ENCODE measurements at places on chromosomes 7 and 10. TPM values are rescaled to one million over a fixed set of nuclear protein-coding genes. Genes with fewer than 3 reads are reported as not detected.

- H3K4me3 ChIP-seq: no peak overlapping the region
- H3K4me1 ChIP-seq: no peaks in the 10 kb centered on the region
- H3K27me3 ChIP-seq: peaks cover 53% of the 10 kb centered on the region
- no peak overlapping the region for H3K27ac ChIP-seq
- no peaks in the 10 kb centered on the region for H3K36me3 ChIP-seq
- no peak for DNase-seq
These were observed 1.6 kb downstream of the FRMD4A start for GRCh38 chr10:14328881-14329672.

- no peaks in the 10 kb centered on the region for H3K27me3 ChIP-seq
- H3K36me3 ChIP-seq: no peaks in the 10 kb centered on the region
- no peaks in the 10 kb centered on the region for H3K4me1 ChIP-seq
- no peak for DNase-seq
These were observed 483.9 kb downstream of the GRM8 start for GRCh38 chr7:126768836-126769235.

DNA sequence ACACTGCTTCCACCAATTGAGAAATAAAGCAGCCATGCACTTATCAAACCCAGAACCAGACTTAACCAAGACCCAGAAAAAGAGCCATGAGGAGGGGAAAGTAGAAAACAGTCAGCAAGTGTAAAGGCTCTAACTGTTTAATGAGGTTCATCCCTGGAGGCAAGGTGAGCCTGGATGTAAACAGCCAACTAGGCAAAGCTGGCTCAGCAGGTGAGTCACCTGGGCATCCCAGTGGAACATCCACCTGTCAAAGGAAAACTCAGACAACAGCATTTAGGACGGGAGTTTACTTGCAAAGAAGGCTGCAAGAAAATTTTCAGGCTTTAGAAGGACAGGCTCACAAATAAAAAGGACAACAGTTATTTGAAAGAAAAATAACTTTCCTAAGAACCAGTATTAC lies 153.0 kb downstream of the SNX13 start:
- no peak overlapping the region for H3K4me3 ChIP-seq
- H3K4me1 ChIP-seq: peaks cover 3% of the 10 kb centered on the region
- peaks cover 8% of the 10 kb centered on the region for H3K36me3 ChIP-seq

- H3K4me3 ChIP-seq: no peak overlapping the region
- no peaks in the 10 kb centered on the region for H3K27me3 ChIP-seq
- H3K4me1 ChIP-seq: no peaks in the 10 kb centered on the region
These were observed 188.5 kb upstream of the BMPER start for GRCh38 chr7:33716581-33717477.

- no peak for DNase-seq
- no peak overlapping the region for H3K4me3 ChIP-seq
- H3K36me3 ChIP-seq: no peaks in the 10 kb centered on the region
- H3K27ac ChIP-seq: peak overlapping the region; percentile 18
- H3K4me1 ChIP-seq: peaks cover 10% of the 10 kb centered on the region
- H3K27me3 ChIP-seq: no peaks in the 10 kb centered on the region
These were observed 166.4 kb downstream of the C7orf25 start for GRCh38 chr7:42745357-42746059.

DNA sequence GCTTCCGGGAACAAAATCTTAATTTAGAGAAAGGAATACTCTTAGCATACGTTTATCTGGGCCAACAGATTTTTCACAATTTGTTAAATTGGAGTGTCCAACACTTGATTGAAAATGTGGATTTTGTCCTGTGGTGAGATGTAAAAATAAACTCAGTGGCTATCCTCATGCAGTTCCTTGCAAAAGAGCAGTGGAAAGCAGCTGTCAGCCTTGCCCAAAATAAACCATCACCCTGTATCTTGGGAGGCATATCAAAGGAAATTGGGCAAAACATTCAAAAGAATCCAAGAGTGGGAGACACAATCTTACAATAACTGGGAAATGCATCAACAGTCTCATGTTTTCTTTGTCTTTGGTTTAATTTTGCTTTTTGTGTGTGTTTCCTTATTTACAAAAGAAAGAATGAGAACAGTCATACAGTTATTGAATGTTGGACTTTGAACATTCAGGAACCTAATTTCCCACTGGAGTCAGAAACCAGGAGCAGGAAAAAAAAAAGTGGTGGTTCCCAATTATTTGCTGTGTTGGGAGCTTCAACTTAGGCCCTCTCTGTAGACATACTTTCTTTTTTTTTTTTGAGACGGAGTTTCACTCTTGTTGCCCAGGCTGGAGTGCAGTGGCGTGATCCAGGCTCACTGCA lies 44.4 kb upstream of the DGKI start:
- DNase-seq: no peak
- no peaks in the 10 kb centered on the region for H3K4me1 ChIP-seq
- no peak overlapping the region for H3K4me3 ChIP-seq
- no peak overlapping the region for H3K27ac ChIP-seq
- H3K27me3 ChIP-seq: no peaks in the 10 kb centered on the region

- no peak overlapping the region for H3K27ac ChIP-seq
- H3K4me3 ChIP-seq: no peak overlapping the region
- DNase-seq: no peak
These were observed 11.2 kb upstream of the SLC35B4 start for GRCh38 chr7:134327896-134328295.

DNA sequence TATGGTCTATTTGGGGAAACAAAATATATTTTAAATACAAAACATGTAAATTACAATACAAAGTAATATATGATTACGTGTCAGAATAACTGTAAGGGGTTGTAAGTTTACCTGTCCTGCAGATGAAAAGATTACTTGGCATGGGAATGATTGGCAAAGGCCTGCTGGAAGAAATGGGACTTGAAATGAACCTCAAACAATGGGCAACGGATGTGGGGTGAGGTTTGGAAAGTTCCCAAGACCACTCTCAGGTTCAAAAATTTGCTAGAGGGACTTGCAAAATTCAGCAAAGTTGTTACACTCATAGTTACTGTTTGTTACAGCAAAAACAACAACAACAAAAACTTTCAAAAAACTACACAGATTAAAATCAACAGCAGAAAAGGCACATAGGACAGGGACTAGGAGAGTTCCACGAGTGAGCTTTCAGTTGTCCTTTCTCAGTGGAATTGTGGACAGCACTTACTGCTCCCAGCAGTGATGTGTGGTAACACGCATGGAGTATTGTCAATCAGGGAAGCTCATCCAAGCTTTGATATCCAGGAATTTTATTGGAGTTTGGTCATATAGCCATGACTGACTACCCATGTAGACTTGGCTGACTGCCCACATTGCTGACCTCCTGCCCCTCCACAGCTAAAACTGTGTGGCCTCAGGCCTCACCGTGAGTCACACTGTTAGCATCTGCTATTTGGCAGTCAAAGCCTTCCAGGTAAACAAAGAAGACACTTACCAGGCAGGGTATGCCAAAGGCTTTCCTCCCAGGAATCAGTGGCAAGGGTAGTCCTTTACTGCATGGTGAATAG lies 43.8 kb downstream of the EXOC6 start:
- no peak overlapping the region for H3K27ac ChIP-seq
- H3K4me3 ChIP-seq: no peak overlapping the region
- no peak for DNase-seq

DNA sequence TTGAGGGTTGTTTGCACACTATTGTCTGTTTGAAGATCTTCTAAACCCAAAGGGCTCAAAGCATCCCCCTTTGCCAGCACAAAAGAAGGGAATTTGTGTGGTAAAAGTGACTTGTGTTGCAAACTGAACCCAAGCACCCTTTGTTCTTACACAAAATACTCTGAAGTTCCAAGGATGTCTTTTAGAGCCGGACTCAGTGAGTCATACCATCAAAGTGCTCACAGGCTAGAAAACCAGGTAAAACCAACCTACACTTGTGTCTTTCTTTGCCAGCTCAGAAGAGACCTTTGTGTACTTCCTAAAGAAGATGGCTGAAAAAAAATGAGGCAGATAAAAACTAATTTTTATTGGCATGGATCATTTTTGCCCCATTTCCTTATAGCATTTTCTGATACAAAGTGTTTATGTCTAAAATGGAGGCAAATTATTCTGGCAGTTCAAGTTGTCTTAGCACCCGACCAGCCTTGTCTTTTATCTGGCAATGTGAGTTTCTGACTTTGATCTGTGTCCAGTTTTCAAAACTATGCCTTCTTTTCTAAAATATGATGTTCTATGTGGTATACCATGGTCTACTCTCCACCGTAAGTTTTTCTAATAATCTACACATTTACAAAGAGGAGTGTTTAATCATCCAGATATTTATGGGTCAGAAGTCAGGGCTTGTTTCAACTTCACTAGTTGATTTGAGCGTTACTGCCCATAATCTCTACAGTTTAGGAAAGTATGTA lies 128.4 kb upstream of the FZD1 start:
- H3K36me3 ChIP-seq: no peaks in the 10 kb centered on the region
- no peaks in the 10 kb centered on the region for H3K27me3 ChIP-seq
- DNase-seq: no peak
- H3K4me1 ChIP-seq: no peaks in the 10 kb centered on the region
- no peak overlapping the region for H3K27ac ChIP-seq

- H3K27me3 ChIP-seq: no peaks in the 10 kb centered on the region
- no peak overlapping the region for H3K4me3 ChIP-seq
- no peak for DNase-seq
- H3K36me3 ChIP-seq: no peaks in the 10 kb centered on the region
- peaks cover 42% of the 10 kb centered on the region for H3K4me1 ChIP-seq
These were observed 30.1 kb downstream of the KLF6 start for GRCh38 chr10:3754727-3755439.

- H3K4me3 ChIP-seq: no peak overlapping the region
- peak overlapping the region; percentile 19 for H3K27ac ChIP-seq
- no peaks in the 10 kb centered on the region for H3K4me1 ChIP-seq
- H3K27me3 ChIP-seq: no peaks in the 10 kb centered on the region
These were observed 47.2 kb upstream of the NRP1 start for GRCh38 chr10:33381451-33382215.

DNA sequence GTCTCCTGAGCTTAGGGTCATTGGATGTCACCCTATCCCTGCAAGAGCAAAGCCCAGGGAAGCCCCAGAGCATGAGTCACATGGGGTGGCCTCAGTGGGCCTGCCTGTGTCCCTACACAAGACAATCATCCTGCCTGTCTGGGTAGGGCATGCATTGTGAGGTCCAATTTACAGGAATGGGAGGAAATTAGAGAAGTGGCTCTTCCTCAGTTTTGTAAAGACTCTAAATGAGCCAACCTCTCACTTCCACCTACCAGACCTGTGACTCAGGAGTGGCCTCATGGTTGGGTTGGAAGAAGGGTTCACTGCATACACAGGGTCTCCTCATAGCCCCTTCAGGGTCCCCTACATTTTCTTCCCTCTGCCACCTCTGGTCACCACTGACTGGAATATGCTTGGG lies 43.6 kb upstream of the SMNDC1 start:
- H3K27ac ChIP-seq: no peak overlapping the region
- H3K27me3 ChIP-seq: peaks cover 5% of the 10 kb centered on the region
- DNase-seq: no peak
- H3K4me1 ChIP-seq: no peaks in the 10 kb centered on the region
- H3K36me3 ChIP-seq: no peaks in the 10 kb centered on the region

Gene STOX1
- total RNA-seq: 1.3 TPM

GRCh38 chr7:106112972-106113421 lies 885 bp upstream of the SYPL1 start:
- no peaks in the 10 kb centered on the region for H3K27me3 ChIP-seq
- H3K4me1 ChIP-seq: peaks cover 39% of the 10 kb centered on the region
- no peak for DNase-seq
- H3K27ac ChIP-seq: peak overlapping the region; percentile 97
- H3K4me3 ChIP-seq: peak overlapping the region; percentile 72

Gene LBX1
- total RNA-seq: not detected

Gene STAG3
- total RNA-seq: 1.9 TPM

Gene ADCYAP1R1
- total RNA-seq: 0.64 TPM

- H3K36me3 ChIP-seq: no peaks in the 10 kb centered on the region
- peaks cover 26% of the 10 kb centered on the region for H3K4me1 ChIP-seq
- H3K27me3 ChIP-seq: no peaks in the 10 kb centered on the region
These were observed 80.4 kb downstream of the PPP1R3C start for GRCh38 chr10:91552274-91553095.

Gene SLC29A4
- total RNA-seq: 5.6 TPM

- H3K4me3 ChIP-seq: no peak overlapping the region
- no peaks in the 10 kb centered on the region for H3K4me1 ChIP-seq
- peaks cover 42% of the 10 kb centered on the region for H3K27me3 ChIP-seq
- no peak for DNase-seq
These were observed 17.3 kb downstream of the CRTAC1 start for GRCh38 chr10:98013122-98013521.

DNA sequence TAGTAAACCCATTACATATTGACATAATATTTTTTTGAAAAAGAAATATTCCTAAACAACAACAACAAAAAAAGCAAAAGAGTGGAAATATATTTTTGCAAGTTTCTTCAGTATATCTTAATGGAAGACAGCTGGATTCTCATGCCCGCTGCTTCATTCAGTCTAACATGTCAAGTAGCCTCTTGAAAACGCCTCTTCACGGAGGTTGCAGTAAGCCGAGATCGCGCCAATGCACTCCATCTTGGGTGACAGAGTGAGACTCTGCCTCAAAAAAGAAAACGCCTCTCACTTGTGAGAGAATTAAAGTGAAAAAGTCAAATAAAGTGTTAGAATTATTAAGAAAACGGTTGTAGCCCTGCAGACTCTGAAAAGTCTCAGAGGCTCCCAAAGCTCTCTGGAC lies 1.3 kb downstream of the CUTC start:
- peaks cover 26% of the 10 kb centered on the region for H3K4me1 ChIP-seq
- no peak for DNase-seq
- H3K27me3 ChIP-seq: no peaks in the 10 kb centered on the region
- peaks cover 24% of the 10 kb centered on the region for H3K36me3 ChIP-seq
- H3K4me3 ChIP-seq: peak overlapping the region; percentile 73

Data from suprapubic skin (tissue), 4 donors.